GM19239 (cell line): ENCODE measurements at places on chromosomes 16 and 17.

DNA sequence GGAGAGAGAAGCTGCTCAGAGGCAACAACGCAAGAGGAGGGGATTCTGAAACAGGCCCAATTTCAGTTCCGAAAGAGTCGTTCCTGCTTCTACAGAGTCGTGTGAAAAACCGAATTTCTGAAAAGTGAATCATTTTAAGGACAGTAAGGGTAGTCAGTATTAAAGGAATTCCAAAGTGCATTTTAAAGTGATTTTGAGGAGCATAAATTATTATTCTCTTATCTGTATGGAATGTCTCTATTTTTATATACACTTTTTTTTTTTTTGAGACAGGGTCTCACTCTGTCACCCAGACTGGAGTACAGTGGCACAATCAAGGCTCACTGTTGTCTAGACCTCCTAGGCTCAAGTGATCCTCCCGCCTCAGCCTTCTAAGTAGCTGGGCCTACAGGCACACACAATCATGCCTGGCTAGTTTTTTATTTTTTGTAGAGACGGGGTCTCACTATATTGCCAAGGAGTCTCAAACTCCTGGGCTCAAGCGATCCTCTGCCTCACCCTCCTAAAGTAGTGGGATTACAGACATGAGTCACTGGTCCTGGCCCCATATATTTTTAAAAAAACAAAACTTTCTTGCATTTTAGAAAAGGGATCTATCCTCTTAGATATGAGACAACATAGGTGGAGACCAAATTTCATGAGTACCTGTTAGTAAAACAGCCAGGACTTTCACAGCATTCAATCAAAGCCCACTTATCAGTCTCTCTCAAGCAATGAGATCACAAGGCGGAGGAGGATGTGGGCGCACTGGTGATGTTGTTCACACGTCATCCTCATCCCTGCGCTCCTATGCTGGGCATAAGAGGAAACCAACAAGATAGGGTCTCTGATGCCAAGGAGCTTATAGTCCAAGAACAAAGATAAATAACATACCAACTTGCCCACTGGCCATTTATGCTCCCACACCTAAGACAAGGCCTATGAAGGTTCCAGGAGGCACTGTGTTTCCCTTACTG lies 53.2 kb downstream of the SMG6 start:
- no peak for DNase-seq

GRCh38 chr16:13606804-13607203 lies 313.1 kb upstream of the ERCC4 start:
- no peak for DNase-seq

GRCh38 chr16:8115814-8116213 lies 474.5 kb downstream of the TMEM114 start:
- no peak for DNase-seq

GRCh38 chr16:58377932-58378331 lies 14.3 kb upstream of the GINS3 start:
- no peak for DNase-seq

DNA sequence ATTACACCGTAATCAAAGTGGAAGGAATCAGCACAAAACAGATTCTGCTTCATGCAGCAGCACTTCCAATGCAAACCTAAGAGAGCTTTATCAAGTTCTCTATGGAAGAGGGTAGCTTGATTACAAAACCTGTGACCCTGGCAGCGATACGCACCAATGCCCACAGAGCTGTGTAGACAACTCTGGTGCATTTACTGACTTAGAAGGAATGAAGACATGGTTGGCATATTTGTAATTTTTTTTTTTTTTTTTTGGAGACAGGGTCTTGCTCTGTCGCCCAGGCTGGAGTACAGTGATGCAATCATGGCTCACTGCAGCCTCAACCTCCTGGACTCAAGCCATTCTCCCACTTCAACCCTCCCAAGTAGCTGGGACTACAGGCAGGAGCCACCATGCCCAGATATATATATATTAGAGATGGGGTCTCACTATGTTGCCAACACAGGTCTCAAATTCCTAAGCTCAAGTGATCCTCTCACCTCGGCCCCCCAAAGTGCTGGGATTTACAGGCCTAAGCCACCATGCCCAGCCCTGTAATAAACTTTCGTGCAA lies 49.4 kb downstream of the XPO6 start:
- no peak for DNase-seq

DNA sequence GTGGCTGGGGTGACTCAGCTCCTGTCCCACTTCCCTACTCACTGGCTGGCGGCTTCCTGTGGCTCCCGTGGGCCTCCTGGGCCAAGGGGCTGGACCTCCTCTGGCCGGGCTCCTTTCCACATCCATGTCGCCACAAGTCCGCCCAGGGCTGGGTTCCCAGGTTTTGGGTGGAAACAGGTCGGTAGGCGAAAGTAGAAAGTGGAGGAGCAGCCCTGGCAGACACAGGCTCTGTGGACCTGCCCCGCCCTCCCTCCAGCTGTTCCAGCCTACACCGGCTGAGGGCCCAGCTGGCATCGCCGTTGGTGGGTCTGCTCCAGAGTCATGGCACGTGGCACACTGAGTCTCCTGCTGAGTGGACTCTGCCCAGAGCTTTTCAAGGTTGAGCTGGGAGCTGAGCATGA lies 28.7 kb downstream of the GSE1 start:
- no peak for DNase-seq

- no peak for DNase-seq
Observed at GRCh38 chr16:88009563-88010342, 58.5 kb downstream of the BANP start.

DNA sequence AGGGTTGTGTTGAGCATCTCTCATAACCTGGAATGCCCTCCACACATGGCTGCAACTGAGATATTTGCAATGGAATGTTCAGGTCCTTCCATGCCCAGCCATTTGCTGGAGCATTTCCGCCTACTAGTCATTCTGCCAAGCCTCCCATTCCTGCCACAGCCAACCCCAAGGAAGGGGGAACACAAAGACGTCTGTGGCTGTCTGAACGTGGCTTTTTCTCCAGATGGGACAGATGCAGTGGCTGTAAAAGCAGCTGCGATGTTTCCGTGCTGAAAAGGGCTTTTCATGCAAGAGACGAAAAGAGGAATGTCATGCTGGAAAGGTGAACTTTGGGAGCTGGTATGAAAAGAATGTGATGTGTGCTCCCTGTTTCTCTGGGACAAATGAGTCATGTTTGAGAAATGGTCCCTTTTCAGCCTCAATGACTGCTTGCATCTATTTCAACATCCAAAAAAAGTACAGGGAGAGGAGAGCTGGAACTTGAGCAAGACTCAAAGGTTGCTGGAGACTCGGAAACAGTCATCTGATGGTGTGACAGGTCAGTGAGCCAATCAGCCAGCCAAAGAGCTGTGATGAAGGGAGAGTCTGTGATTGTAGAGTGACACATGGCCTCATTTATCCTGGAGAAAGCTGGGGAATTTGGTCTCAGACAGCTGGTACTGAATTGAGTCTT lies 208.9 kb downstream of the SHISA9 start:
- DNase-seq: no peak

GRCh38 chr16:27480761-27481160 lies 69.0 kb downstream of the GTF3C1 start:
- DNase-seq: no peak

GRCh38 chr16:67174706-67175231 lies 4.4 kb downstream of the NOL3 start:
- no peak for DNase-seq

GRCh38 chr17:2124391-2124790 lies 69.5 kb downstream of the HIC1 start:
- DNase-seq: no peak

GRCh38 chr16:3012828-3013420 lies at the start of gene CLDN9:
CLDN9 (plus strand) TSS chr16:3012923; CDS start chr16:3013363, 440 bp downstream.
- no peak for DNase-seq

GRCh38 chr16:85755929-85756768 lies 5.3 kb upstream of the C16orf74 start:
- no peak for DNase-seq

- no peak for DNase-seq
Observed at GRCh38 chr16:4523686-4524085, 14.9 kb downstream of the CDIP1 start.

DNA sequence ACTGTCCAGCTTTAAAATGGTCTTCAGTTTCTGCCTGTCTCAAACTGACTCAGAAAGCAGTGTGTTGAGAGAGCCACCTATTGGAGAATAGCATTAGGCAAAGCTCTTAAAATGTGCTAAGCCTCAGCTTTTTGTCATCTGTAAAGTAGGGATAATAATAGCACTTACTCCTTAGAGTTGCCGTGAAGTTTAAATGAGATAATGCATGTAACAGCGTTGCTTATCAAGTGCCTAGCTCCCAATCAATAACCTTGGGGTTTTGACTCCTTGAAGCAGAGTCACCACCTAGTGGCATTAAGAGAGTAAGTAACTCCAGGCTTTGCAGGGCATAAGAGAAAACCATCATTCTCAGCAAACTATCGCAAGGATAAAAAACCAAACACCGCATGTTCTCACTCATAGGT lies 163.3 kb downstream of the HS3ST2 start:
- DNase-seq: no peak

- no peak for DNase-seq
Observed at GRCh38 chr17:50270435-50271362, 3.6 kb upstream of the TMEM92 start.

- DNase-seq: no peak
Observed at GRCh38 chr17:47956791-47957590, 692 bp downstream of the PRR15L start.

- no peak for DNase-seq
Observed at GRCh38 chr16:85197611-85198566, 85.6 kb upstream of the CIBAR2 start.

- DNase-seq: no peak
Observed at GRCh38 chr16:90047714-90048346, 28.6 kb upstream of the DBNDD1 start.

GRCh38 chr16:79598348-79599181 lies 2.0 kb downstream of the MAF start:
- DNase-seq: no peak

GRCh38 chr17:7177954-7178477 lies 1.2 kb downstream of the ASGR1 start:
- no peak for DNase-seq

GRCh38 chr16:55640701-55641327 lies 15.0 kb upstream of the SLC6A2 start:
- no peak for DNase-seq

DNA sequence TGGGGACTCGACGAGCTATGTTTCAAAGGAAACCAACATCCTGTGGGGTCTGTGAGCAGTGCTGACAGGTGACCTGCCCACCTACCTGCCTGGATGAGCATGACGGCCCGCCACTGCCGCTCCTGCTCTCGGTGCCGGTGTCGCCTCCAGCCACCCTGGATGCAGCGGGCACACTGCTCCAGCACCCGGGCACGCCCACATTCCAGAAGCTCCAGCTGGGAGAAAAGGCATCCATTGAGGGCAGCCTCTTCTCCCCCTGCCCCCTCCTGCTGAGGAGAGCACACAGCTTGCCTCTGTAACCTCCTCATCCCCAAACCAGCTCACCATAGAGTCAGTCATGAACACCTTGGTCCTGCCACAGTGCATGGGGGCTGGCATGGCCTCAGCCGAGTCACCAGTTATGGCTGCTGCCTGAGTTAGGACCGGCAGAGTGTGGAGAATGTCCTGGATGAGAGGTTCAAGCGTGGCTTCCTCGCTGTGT lies 14.3 kb downstream of the ZNHIT3 start:
- no peak for DNase-seq

GRCh38 chr17:10683853-10684252 lies 13.5 kb downstream of the SCO1 start:
- no peak for DNase-seq

- DNase-seq: peak; percentile 27
Observed at GRCh38 chr17:19645734-19646201, 2.8 kb upstream of the ALDH3A2 start.

DNA sequence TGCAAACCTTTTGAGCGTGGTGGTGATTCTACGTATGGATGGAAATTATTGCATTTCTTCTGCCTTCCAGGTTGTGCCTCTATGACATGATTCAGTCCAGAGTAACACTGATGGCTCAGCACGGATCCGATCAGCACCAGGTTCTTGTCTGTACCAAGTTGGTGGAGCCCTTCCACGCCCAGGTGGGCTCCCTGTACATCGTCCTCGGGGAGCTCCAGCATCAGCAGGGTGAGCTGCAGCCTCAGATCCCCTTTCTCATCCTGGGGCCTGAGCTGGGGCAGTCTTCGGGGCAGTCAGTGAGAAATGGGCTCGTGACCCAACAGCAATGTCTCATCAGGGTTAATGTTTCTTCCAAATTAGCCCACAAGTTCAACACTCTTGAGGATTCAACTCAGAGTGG lies 9.3 kb upstream of the CDK3 start:
- DNase-seq: no peak

- no peak for DNase-seq
Observed at GRCh38 chr17:81492202-81492601, 20.4 kb downstream of the ACTG1 start.

GRCh38 chr17:61393904-61394629 lies 5.6 kb upstream of the TBX2 start:
- DNase-seq: no peak

GRCh38 chr16:25317732-25318316 lies 60.2 kb upstream of the ZKSCAN2 start:
- DNase-seq: no peak

- no peak for DNase-seq
Observed at GRCh38 chr16:49883076-49884014, 27.4 kb upstream of the ZNF423 start.

GRCh38 chr16:60642956-60643355 lies 1393.3 kb downstream of the CDH8 start:
- DNase-seq: no peak

DNA sequence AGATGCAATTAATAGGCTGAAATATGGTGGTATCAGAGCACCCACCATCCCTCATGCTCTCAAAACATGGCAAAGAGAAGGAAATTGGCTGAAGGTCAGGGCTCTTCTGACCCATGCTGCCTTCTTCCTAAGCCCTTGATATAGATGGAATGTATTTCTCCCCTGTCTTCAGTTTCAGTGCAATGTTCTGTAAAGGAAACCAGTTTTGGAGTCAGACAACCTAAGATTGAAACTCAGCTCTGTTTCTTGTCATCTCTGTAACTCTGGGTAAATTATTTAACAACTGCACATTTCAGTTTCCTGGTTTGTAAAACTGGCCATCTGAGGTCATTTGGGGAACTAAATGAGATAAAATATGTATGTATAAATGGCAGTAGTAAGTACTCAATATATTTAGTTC lies 243.9 kb downstream of the CA10 start:
- DNase-seq: no peak

- DNase-seq: peak; percentile 60
Observed at GRCh38 chr17:19867329-19868078, at the start of gene ULK2. ULK2 (minus strand) TSS chr17:19867936; CDS start chr17:19867417, 519 bp downstream.

- no peak for DNase-seq
Observed at GRCh38 chr17:11109106-11109505, 131.9 kb upstream of the SHISA6 start.

- no peak for DNase-seq
Observed at GRCh38 chr17:27878776-27879562, 14.2 kb downstream of the LYRM9 start.

GRCh38 chr17:74325743-74326379 lies at the start of gene KIF19:
KIF19 (plus strand) TSS chr17:74326226; CDS start chr17:74326350, 124 bp downstream.
- DNase-seq: peak; percentile 81
